PC-9 (cell line): ENCODE measurements at places on chromosomes 16 and 17. TPM values are rescaled to one million over a fixed set of nuclear protein-coding genes. Genes with fewer than 3 reads are reported as not detected.

PRM3 gene
- not detected in 2 replicates for total RNA-seq

DNA sequence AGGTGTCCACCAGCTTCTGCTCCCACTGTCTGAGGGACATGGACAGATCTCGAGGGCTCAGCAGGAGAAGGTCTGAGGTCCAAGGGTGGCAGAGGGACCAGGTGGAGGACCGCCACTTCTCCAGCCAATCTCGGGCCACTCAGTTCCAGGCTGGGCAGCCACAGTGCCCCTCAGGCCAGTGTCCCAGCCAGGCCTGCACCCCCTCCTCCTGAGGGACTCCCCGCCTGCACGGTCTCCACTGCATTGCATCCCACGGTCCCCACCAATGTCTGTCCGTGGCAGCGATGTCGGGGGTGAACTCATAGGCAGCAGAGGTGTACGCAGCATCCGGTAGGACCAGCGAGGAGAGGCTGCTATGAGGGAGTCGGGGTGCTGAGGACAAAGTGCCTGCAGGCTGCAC lies 64.2 kb upstream of the DOC2B start:
- no peak overlapping the region for H3K27ac ChIP-seq
- no peaks in the 10 kb centered on the region for H3K27me3 ChIP-seq
- DNase-seq = no peak
- no peaks in the 10 kb centered on the region for H3K4me1 ChIP-seq
- H3K4me3 ChIP-seq = no peak overlapping the region

PIK3R5 gene
- not detected in 2 replicates for total RNA-seq

NTN3 gene
- 0.87 and 0.90 TPM in 2 replicates for total RNA-seq

DNA sequence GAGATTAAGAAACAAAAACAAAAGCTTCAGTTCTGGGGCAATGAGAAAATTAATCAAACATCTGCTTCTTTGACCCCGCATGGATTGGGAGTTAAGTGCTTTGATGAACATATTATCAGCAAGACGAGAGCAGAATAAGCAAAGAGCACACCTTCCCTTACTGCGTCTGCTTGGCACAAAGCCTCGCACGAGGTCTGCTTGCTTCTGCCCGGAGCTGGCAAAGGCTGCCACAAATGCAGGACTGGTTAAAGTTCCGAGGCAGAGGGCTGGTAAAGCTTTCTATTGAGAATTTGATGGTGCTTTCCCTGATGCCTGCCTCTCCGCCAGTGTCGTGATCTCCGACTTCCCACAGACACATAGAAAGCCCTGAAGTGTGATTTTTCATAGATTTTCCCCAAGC lies 17.0 kb downstream of the VAT1L start:
- DNase-seq = no peak
- no peaks in the 10 kb centered on the region for H3K36me3 ChIP-seq
- H3K4me1 ChIP-seq = no peaks in the 10 kb centered on the region
- H3K27me3 ChIP-seq = peaks cover 51% of the 10 kb centered on the region; the same call in 1 of the 2 replicates

UNC13D gene
- 94.4 and 108 TPM in 2 replicates for total RNA-seq

DNA sequence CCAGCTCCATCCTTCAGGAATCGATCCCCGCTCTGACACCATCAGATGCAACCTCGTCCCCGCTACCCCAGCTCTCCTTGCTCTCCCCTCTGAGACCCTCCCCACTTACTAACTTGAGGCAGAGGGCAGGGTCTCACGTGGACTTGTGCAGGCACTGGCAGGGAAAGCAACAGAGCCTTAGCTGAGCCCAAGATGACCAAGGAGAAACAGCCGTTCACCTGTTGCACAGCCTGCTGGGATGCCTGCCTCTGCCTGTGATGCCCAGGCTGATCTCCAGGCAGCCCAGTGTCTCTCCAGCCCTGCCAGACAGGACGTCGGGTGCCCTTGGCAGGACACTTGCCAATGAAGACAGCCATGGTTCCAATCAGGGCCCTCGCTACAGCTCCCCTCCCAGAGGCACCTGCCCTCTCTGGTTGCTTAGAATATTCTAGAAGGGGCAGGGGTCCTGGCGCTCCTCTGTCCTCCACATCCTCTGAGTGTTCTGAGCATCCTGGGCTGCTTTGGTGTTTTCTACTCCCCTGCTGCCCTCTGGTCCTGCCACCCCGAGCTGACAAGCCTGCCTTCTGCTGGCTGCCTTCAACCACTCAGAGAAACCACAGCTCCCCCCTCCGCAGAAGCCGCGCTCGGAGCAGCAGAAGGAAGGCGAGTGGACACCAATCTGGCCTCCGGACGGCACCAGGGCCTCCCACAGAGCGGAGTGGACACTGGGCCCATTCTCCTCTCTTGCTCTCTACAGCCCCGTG lies 6.7 kb downstream of the CEP295NL start:
- peaks cover 14% of the 10 kb centered on the region for H3K4me1 ChIP-seq
- DNase-seq = no peak
- no peaks in the 10 kb centered on the region for H3K36me3 ChIP-seq
- no peaks in the 10 kb centered on the region for H3K27me3 ChIP-seq
- no peak overlapping the region for H3K27ac ChIP-seq
